ENCODE measurements at places on chromosomes 4 and X.
A peak's percentile ranks its signal among the peaks of the same experiment; 100 is the strongest.

DNA sequence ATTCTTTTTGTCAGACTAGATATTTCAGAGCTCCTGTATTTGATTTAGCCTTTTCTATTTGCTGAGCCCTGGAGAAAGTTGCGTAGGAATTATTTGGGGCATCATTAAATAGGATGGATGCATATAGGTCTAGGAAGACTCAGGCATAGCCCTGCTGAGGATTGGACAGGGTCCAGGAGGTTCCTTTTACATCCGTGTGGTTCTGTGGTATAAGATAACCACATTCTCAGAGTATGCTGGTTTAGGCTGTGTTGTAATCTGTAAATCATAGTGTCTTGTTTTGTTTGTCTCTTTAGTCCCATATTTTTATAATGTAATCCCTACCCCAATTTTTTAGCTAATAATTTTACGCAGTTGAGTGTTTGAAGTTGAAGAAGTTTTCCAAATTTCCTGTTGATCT, 513.7 kb downstream of the RPA4 start:
- no peak for DNase-seq

DNA sequence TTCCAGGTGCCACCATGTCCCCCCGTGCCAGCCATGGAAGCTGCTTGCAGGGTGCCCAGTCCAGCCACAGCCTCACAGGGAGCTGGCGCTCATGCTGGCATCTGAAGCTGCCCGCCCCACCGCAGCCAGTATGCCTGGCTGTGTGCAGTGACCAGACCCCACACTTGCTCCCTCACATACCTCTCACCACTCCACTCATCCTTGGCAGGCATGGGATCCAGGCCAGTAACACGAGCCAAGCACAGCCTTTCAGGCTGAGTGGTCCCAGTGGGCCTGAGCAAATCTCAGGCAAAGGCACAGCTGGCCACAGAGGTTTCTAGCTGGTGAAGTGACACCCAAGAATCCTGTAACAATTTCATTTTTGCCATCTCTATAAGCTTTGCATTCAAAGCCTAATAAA, 48.4 kb upstream of the SEC24B start:
- no peak for DNase-seq

- no peak for DNase-seq
These were observed 353.0 kb upstream of the GALNT7 start for GRCh38 chr4:172815499-172816164.

DNA sequence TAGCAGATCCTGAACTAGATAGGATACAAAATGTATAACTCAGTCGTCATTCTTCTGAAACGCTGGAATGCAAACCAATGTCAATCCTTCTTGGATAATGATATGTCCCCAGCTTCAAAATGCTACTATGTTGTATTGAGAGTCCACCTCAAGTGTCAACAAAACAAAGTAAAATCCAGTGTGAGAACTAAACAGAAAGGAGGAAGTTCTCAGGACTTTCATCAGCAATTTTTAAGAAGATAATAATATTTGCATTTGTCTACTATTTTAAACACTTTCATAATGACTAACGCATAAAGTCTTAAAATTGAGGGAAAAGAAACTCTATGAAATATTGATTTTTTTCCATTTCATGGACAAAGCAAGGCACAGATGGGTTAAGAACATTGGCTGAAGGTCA, 36.3 kb downstream of the SOD3 start:
- DNase-seq: no peak

DNA sequence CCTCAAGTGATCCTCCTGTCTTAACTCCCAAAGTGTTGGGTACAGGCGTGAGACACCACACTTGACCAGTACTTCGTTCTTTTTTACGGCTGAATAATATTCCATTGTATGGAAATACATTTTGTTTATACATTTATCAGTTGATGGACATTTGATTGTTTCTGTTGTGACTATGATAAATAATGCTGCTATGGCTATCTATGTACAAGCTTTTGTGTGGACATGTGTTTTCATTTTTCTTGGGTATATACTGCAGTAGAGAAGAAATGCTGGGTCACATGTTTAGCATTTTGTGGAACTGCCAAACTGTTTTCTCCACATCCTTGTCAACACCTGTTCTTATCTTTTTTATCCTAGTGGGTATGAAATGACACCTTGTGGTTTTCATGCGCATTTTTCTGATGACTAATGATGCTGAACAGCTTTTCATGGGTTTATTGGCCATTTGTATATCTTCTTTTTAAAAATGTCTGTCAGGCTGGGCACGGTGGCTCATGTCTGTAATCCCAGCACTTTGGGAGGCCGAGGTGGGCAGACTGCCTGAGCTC, 37.3 kb downstream of the SAT1 start:
- no peak for DNase-seq

DNA sequence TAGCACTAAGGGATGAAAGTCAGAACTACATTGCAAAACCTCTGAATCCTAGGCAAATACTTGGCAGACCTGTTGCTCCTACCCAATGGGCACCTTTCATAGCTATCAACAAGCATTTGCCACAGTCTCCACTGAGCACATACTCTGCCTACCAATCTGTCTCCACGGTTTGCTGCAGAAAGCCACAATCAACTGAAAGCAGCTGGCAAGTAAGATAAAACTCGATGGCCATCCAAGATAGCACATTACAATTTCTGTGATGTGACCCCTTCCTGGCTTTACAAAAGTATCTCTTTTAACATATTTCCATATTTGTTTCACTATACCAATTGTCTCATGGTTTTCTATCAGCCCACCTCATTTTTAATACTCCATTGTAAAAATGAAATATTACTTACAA, 1060.5 kb upstream of the INTU start:
- DNase-seq: no peak

- no peak for DNase-seq
These were observed 579.0 kb downstream of the INPP4B start for GRCh38 chr4:142267101-142267500.

DNA sequence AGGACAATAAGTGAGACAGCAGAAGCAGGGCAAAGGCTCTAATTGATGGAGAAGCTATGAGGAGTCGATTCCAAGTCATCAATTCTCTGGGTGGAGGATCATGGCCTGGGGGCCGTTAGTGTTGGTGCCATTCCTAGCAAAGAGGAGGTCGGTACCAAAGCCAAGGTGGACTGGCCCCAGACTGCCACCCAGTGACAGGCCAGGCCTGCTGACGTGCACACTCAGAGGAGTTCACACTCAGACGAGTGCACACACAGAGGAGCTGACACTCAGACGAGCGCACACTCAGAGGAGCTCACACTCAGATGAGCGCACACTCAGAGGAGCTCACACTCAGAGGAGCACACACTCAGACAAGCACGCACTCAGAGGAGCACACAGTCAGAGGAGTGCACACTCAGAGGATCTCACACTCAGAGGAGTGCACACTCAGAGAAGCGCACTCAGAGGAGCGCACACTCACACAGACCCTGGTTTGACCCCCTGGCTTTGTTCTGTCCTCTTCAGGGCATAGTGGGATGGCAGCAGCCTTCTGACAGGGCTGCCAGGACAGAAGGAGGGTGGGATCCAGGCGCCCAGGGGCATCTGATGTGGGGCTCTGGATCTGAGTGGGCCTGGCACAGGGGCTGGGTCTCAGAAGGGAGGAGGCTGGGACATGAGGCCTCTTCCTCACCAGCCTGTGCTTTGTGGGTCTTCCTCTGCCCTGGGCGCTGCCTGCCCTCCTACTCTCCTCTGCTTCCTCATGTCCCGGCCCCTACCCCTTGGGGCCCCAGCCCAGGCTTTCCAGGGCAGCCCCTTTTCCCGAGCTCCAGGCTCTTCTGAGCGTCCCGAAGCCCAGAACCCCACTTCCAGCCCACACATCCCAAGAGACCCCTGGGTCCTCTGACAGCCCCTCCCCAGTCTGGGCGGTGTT, 41.7 kb upstream of the NKX1-1 start:
- no peak for DNase-seq

DNA sequence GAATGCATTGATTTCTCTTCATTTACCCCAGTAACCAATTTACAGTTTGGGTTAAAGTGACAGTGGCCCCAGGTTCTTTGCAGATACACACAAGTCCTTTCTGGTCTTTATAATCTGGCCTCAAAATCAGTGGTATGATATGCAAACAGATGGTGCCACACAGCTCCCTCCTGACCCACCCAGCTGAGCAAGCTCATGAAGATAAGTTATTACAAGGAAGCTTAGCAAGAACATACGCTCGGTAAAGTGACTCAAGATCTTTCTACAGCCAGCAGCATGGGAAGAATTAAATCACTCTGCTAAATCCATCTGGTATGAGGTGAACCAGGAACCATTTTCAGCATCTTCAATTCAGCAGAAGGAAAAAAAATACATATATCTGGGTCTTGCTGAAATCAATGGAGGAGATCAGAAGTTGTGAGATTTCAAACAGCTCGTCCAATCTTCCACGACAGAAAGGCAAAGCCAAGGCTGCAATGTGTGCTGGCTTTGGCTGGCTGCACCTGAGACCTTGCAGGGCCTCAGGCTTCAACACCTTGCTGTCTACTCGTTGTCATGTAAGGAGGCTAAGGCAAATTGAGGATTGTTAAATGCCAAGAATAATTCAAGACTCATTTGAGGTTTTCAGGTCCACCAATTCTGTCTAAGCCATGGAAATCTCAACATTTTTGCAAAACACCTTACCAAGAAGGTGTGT, 28.2 kb downstream of the SEL1L3 start:
- no peak for DNase-seq

DNA sequence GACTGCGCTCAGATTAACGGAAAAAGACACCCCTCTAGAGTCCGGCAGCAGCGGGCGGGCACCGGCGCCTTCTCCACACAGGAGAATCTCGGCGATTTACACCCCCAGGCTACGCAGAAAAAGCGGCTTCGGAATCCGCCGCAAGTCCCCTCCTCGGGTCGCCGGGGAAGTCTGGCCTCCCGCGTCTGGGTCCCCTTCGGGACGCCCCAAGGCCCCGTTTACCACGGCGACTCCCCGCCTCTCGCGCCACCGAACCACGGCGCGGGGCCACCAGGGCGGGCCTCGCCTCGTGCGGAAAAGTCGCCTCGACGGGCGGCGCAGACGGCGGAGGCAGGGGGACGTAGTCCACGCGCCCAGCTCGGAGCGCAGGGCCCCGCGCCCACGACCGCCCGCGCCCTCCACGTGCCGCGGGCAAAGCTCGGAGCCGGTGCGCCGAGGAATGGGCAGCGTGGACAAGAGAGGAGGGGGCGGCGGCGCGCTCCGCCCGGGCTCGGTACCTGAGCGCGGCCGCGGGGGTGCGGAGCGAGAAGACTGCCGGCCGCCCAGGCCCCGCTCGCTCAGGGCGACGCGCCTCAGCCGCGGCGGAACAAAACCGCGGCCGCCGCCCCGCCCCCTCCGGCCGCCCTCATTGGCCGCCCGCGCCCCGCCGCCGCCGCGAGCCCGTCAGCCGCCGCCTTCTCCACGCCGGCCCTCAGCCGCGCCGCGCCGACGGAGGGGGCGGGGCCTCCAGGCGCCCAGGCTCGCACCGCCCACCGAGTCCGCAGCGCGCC, at the start of gene FAM53A:
TSS of gene FAM53A (minus strand) at position 578 of the 770 bp plus-strand sequence. CDS start 15,572 bp downstream, outside the sequence.
- peak; percentile 10 for DNase-seq

- DNase-seq: no peak
These were observed 5.6 kb upstream of the HOPX start for GRCh38 chr4:56686537-56687231.

- DNase-seq: no peak
These were observed 64.6 kb downstream of the ANAPC4 start for GRCh38 chr4:25441519-25442117.

DNA sequence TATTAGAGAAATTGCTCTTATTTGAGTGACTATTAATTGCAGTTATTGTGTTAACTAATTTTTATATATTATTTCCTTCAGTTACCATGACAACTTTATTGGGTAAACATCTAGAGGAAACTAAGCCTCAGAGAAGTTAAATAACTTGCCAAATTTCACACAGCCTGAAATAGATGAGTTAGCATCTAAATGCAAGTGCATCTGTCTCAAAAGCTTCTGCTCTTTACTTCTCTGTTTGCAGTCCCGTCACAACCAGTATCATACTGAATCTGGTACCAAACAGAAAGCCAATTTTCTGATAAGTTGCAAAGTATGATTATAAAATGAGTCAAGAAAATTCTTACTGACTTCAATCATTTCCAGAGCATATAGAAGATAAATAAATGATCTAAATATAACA, 1544.9 kb upstream of the PCDH7 start:
- no peak for DNase-seq

DNA sequence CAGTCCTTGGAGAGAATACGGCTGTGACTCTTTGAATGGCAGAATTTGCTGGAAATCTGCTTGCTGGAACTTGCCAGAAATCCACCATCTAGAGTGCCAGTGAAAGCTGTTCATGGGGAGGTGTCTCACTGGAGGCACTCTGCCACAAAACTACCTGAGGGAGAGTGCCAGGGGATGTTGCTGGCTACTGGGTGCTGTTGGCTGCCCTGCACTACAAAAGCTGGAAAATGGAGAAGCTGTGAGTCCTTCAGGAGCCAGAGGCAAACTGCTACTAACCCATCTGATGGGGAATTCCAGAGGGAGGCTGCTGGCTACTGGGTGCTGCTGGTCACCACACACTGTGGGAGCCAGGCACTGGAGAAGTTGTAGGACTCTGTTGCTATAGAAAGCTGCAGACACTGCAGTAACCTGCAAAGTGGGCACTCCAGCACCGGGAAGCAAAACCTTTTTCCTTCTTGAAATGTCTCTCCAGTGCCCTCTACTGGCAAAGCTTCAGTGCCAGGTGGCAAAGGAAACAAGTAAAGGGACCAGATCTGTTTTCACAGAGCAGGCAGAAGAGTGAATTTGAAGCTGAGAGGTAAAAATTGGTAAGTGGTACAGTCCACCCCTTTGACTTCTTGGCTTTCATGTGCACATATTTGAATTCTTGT, 47.8 kb upstream of the HSD17B10 start:
- DNase-seq: peak; percentile 0

GRCh38 chr4:125847518-125847917, 532.8 kb downstream of the FAT4 start:
- DNase-seq: no peak

GRCh38 chrX:2385224-2385623, 115.6 kb downstream of the DHRSX start:
- DNase-seq: no peak

- DNase-seq: no peak
These were observed 484.2 kb upstream of the BOD1L1 start for GRCh38 chr4:14111730-14112181.

GRCh38 chrX:32116047-32116446, 1044.2 kb upstream of the FTHL17 start:
- DNase-seq: no peak

GRCh38 chrX:36314303-36314702, 394.8 kb downstream of the CFAP47 start:
- no peak for DNase-seq

GRCh38 chr4:165967486-165967885, 94.4 kb downstream of the TLL1 start:
- no peak for DNase-seq

DNA sequence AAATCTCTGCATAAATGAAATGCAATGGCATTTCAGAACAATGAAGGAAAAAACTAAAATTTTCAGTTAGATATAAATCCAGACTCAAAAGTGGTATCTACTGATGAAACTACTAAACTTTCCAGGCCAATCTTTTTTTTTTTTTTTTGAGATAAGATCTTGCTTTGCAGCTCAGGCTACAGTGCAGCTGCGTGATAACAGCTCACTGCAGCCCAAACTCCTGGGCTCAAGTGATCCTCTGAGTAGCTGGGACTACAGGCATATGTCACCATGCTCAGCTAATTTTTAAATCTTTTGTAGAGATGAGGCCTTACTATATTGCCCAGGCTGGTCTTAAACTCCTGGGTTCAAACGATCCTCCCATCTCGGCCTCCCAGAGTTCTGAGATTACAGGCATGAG, 1228.2 kb upstream of the ADGRL3 start:
- no peak for DNase-seq

GRCh38 chrX:153521034-153521433, 3.6 kb downstream of the ATP2B3 start:
- DNase-seq: no peak

Measured in stimulated activated CD8-positive, alpha-beta memory T cell treated with anti-CD3 and anti-CD28 coated beads, Interleukin-4, amount 100 ng/mL, for 4 hours (primary cell).